ENCODE measurements at places on chromosomes 6 and 20.

- DNase-seq, result no peak
Observed at GRCh38 chr6:112332274-112332673, 14.9 kb upstream of the RFPL4B start.

- DNase-seq, result no peak
Observed at GRCh38 chr20:58023346-58023745, 205.1 kb downstream of the ANKRD60 start.

DNA sequence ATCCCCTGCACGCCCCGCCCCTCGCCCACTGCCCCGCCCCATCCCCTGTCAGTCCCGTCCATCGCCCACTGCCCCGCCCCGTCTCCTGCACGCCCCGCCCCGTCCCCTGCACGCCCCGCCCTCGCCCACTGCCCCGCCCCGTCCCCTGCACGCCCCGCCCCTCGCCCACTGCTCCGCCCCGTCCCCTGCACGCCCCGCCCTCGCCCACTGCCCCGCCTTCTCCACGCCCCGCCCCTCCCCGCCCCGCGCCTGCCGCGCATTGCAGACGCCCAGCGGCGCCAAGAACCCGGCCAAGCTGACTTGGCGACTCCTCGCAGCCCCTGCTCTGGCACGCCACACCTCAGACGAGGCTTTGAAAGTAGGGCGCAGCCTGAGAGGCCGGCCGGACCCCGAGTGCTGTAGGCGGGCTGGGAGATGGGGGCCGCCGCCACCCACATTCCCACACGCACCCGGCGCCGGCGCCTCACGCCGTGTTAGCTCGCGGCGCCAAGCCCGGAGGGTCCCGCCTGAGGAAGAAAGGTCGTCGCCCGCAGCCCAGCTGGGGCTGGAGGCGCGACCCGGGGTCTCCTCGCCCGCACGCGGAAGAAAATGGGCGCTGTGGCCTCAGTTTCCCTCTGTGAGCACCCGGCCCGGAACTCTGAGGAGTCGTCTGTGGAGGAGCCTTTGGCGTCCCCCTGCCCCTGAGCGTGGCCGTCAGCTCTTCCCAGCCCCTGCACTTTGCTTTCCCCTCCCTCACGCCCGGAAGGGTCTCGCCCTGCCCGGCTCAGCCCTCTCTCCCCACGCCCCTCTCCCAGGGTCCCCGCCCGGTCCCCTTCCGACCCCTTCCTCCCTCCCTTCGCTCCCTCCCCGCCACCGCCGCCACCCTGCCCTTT lies at the start of gene RAD21L1:
RAD21L1 (plus strand) TSS at position 262 of the 872 bp plus-strand sequence. CDS start 2,410 bp downstream, outside the sequence.
- DNase-seq, result peak; percentile 84

- no peak for DNase-seq
Observed at GRCh38 chr6:25472906-25473305, 179.1 kb upstream of the SCGN start.

GRCh38 chr20:47810721-47811347 lies 25.6 kb upstream of the SULF2 start:
- DNase-seq, result no peak

DNA sequence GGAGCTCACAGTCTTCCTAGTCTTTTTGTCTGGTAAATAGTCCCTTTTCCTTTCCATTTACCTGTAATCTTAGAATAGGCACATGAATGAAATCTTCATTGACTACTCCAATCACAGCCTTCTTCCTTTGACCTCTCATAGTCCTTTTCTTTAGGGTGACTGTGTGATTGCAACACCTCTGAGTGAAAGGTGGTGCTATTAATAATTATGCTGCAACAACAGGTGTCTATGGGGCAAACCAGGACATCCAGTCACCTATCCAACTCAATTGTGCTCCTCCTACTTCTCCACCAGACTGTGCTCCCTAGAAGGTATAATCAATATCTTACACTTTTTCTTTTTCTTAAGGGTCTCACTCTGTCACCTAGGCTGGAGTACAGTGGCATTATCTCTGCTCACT lies 29.4 kb downstream of the RIPOR2 start:
- DNase-seq, result no peak

- no peak for DNase-seq
Observed at GRCh38 chr6:6008089-6008647, 1.4 kb upstream of the NRN1 start.

DNA sequence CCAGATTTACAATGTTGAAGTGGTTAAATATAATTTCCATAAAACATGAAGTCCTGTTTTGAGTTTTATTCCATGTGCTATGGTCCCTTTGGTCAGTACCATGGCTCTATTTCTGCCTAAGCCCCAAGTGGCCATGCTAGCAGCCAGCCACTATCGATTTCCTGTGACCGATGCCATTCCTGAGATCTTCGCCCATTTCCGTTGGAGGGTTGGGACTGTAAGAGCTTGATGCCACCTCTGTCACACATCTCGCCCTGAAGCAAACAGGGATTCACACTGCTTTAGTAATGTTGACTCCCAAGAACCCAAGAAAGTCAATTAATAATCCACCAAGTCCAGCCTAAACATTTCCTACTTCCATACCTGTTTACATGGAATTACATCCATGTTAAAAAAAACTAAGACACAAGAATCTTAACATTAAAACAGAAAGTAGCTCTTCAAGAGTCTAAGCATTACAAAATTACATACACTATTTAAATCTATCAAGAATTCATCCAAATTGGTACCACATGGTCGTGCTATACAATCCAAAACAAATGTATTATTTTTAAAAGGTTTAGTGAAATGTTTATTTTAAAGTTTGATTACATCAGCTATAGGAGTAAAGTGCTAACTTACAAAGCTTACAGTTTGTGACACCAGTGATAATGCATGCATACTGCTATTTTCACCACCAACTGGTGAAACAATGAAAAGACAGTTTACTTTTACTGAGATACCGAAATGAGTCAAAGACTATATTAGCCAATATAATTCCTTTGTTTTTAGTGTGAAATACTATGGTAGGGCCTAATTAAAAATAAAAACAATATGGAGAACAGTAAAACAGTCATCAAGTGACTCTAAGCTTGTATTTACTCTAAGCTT lies 2.5 kb downstream of the RBM39 start:
- DNase-seq, result no peak

DNA sequence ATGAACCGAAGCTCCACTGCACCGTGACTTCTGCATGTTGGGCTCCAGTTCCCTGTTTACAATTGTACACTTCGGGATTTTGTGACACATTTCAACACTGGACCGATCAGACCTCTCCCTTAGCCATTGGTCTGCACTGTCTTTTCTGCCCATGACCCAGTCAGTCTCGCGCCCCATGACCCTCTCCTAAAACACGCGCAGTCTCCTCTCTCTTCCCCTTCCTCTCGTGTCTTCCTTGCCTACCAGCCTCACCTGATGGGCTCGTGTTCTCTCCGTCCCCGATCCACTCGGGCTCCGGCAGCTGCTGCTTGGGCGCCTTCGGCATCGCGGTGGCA lies 535 bp upstream of the ABCF1 start:
- DNase-seq, result no peak

DNA sequence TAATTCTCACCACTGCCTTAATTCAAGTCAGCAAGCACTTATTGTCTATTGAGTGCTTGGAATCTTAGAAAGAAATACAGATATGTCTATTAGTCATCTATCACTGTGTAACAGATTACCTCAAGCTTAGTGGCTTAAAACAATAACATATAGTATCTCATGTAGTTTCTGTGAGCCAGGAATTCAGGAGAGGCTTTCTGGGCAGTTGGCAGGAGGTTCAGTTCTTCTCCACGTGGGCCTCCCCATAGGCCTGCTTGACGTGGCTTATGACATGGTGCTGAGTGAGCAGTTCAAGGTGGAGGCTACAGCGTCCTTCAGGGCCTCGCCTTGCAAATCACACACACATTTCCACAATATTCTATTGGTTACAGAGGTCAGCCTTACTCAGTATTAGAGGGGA lies 69.7 kb downstream of the DTD1 start:
- no peak for DNase-seq

DNA sequence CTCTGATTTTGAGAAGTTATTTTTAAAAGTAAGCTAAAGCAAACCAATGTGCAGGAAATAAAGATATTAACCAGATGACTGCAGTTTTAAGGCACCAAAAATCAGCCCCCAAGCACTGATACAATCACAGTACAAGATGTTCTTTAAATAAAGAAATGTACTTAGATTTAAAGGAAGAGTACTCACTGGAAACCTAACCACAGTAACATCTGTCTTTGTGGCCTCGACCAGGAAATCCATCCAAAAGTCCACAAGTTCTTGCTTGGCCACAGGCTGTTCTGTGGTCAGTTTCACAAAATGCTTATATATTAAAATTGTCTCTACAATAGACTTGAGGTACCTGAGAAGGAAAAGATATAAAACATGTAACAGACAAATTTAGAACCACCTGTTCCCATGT lies 105.9 kb upstream of the MAP7 start:
- no peak for DNase-seq

- no peak for DNase-seq
Observed at GRCh38 chr6:110646951-110647910, 168.0 kb downstream of the CDK19 start.

GRCh38 chr6:160781298-160781697 lies 79.3 kb downstream of the PLG start:
- DNase-seq, result no peak

- DNase-seq, result no peak
Observed at GRCh38 chr6:39882531-39882899, 51.7 kb downstream of the MOCS1 start.

GRCh38 chr6:96864216-96865054 lies 27.2 kb upstream of the GPR63 start:
- no peak for DNase-seq

- DNase-seq, result no peak
Observed at GRCh38 chr6:56851074-56851473, 103.8 kb upstream of the BEND6 start.

DNA sequence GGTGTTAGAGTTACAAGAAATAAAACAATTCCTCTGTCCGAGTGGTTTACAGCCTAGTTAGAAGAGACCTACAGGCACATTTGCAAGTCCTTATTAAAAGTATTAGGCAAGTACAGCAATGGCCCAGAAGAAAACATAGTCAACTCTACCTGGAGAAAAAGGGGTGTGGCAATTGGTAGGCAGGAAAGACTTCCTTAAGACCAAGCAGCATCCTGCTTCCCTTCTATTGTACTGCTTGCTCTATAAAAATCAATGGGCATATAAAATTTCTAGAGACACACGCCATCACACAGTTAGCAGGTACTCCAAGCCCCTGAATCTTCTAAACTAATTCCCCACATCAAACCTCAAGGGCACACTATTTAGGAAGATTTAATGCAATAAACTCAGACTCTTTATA lies 185.6 kb downstream of the ATXN1 start:
- DNase-seq, result no peak
